ENCODE measurements at places on chromosomes 2 and 18.

GRCh38 chr18:57122936-57123510 is 23.9 kb upstream of the BOD1L2 start:
- DNase-seq = no peak

DNA sequence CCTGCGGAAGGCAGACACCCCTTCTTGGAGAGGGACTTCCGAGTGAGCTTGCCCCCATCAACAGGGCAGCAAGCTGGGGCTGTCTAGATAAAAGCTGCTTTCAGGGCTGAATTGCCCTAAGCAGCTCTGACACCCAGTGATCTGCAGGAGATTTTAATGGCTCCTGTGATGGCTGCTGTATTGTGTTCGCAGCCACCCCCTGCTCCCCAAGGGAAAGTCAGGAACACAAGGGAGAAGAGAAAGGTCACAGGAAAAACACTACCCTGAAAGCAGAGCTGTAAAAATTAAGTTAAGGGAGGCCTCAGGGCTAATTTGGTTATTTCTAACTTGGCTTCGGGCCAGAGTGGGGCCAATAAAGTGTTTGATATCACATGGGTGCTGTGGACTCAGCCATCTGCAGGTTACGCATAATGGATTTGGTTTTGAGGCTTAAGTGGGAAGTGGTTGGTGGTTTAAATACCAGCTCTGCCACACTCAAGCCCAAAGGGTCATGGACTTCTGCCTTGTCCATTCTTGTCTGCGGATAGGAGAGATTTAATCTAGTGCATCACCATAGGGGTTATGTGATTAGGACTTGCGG is 147.6 kb downstream of the CLIP4 start:
- no peak for DNase-seq

GRCh38 chr18:45322343-45322742 is 292.9 kb upstream of the SLC14A2 start:
- no peak for DNase-seq

GRCh38 chr2:101238930-101239759 is 13.5 kb upstream of the CNOT11 start:
- no peak for DNase-seq

- no peak for DNase-seq
Measured at GRCh38 chr2:83633423-83633822, 825.7 kb downstream of the SUCLG1 start.

- no peak for DNase-seq
Measured at GRCh38 chr18:57744211-57744694, 58.9 kb downstream of the ATP8B1 start.

GRCh38 chr2:170265321-170265720 is 87.4 kb downstream of the MYO3B start:
- DNase-seq = no peak

DNA sequence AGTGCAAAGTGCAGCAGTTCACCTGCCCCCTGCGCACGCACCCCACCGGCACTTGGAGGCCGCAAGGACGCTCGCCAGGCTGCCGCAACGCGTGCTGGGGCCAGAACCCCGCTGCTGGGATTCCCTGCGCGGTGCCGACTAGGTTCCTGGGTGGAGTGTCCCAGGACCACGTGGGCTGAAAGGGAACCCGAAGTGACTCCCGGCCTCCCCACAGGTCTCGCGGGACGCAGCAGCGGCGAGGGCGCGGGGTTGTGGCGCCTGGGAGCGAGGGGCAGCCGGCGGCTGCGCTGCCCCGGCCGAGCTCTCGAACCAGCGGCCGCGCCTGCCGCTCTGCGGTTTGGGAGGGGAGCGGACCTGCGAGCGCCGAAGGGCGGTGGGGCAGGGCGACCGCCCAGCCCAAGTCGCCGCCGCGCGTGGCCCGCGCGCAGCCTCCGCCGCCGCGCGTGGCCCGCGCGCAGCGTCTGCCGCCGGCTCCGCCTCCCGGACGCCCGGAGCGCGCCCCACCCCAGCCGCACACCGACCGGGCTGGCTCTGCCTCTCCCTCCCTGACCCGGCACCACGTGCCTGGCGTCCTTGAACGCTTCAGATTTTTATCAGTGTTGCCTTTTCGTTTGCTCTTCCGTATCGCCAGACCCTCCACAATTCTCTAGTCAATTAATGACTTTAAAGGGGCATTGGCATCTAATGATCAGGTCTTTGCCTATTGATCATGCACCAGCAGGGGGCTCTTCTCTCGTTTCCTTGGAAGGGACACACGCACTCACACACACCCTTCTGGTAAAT is at the start of gene FTCDNL1:
TSS of gene FTCDNL1 (minus strand) at position 475 of the 783 bp plus-strand sequence. CDS start 2,230 bp downstream, outside the sequence.
- DNase-seq = peak; percentile 40

- DNase-seq = no peak
Measured at GRCh38 chr2:188949046-188949818, 24.9 kb upstream of the COL3A1 start.

DNA sequence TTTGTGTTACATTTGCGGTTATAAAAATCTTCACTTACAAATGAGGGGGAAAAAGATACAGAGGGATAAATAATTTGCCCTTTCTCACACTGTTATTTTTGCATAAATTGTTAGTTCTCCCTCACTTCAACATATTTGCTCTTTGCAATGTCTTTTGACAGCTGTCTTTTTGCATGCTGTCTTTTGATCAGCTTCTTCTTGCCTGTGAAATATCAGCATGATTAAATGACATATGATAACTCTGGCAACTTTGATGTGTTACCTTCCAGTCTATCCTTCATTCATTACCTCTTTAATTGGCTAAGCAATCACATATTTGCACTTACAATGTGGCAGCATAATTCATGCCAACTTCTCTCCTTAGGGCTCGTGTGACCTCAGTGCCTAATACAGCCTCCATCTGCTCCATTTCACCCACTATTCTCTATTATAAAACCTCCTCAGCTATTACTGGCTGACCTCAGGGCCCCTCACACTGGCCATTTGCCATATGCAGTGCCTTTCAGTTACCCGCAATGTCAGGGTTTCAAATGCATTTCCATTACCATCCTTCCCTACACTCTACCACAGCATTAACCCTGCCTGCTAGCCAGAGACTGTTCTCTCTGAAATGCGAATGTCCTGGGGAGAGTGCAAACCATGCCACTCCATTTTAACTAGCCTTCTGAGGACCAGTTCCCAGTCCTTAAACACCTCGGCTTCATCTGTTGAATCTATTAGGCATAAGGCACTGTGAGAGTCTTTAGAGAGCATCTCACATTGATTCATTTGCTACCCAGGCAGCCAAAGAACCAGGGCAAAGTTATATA is 1056.6 kb upstream of the CHAC2 start:
- DNase-seq = no peak

GRCh38 chr18:25365242-25365641 is 13.3 kb upstream of the ZNF521 start:
- DNase-seq = no peak
